ENCODE measurements at places on chromosomes 5 and 9. TPM values are rescaled to one million over a fixed set of nuclear protein-coding genes. Genes with fewer than 3 reads are reported as not detected.

Gene AJM1
- total RNA-seq, result 1.3 TPM

GRCh38 chr9:77927265-77927664, 104.3 kb downstream of the GNAQ start:
- peak; percentile 13 for DNase-seq

Gene LCN12
- total RNA-seq, result 0.35 TPM

DNA sequence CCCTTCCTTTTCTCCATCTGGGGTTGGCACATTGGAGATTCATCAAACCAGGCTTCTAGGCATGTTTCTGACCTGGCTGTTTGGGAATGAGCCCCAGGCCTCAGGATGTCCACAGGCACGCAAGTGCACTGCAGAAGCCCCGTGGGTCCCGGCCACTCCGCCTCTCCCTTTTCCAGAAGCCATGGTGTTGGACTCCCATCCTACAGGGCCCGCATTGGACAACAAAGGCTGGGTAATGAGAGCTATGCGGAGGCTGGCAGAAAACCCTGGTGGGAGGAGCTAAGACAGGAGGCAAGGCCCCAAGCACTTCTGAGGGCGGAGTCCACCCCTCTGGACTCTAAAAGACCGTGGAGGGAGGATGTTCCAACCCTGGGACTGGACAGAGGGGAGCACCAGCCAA, 160.6 kb downstream of the OLFM1 start:
- no peak for DNase-seq

DNA sequence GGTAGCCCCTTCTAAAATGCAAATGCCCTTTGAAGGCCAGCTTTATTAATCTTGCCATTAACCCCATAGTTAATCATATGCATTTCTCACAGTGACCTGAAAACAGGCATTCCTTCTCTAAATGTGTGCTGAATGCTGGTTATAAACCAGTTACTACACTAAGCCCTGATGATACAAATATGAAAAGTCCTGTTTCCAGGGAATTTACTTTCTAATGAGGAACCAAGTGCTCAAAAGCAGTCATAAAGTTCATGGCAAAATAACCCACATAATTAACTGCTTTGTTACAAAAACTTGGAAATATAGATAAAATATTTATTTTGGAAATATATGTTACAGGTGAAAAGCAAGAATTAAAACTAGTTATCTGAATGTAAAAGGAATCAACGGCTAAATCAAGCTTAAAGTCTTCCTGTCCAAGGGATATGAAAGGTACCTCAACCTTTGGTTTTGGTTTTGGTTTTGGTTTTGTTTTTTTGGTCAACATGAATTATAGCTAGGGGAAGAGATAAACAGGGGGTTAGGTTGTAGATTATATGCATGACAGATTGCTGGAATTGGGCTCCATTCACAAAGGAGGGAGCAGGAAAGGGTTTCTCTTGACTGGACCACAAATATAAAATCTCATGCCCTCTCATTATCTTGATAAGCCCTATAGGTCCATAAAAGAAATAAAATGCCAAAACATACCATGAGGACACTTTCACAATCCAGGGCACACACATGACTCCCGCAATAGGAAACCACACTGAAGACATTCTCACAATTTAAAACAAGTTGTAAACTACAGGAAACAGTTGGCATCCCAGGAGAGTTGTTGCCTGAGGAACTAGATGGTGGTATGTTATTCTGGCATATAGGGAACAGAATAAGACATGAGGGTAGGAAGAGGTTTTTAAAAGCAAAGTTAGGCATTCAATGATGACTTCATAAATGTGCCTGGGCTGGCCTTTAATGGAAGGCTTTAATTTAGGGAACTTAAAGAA, 46.7 kb upstream of the MACIR start:
- peak; percentile 25 for DNase-seq

Gene CAVIN4
- total RNA-seq, result 2.5 TPM
